Caki2 (cell line): ENCODE measurements at places on chromosomes 12 and 14. TPM values are rescaled to one million over a fixed set of nuclear protein-coding genes. Genes with fewer than 3 reads are reported as not detected.
A peak's percentile ranks its signal among the peaks of the same experiment; 100 is the strongest.

Gene PLXNC1
- 0.10 TPM in 1 of 2 replicates, not detected in the other for total RNA-seq

Gene PAPLN
- total RNA-seq: 11.6 and 21.2 TPM in 2 replicates

- DNase-seq: peak; percentile 17
These were observed 121.6 kb downstream of the GPR135 start for GRCh38 chr14:59343585-59343984.

Gene SLC24A4
- not detected in 2 replicates for total RNA-seq

DNA sequence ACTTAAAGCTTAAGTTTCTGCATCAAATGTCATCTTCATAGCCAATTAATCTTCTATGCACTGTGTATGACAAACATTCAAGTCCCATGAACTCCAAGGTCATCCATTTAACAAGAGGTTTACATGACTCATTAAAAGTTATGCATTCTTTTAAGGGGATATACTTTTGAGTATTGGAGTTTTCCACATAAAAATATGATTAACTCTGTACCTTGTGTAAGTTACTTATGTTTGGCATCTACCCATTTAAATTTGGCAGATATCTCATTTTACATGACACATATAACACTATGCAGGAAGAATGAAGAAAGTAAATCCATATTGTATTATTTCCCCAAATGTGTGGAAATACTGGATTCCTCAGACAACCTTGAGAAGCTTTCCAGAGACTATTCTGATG is 240.2 kb downstream of the PAX9 start:
- DNase-seq: no peak

GRCh38 chr14:24418492-24418873 is 11.0 kb downstream of the CBLN3 start:
- DNase-seq: no peak

Gene DACT1
- total RNA-seq: 0.20 TPM in 1 of 2 replicates, not detected in the other

DNA sequence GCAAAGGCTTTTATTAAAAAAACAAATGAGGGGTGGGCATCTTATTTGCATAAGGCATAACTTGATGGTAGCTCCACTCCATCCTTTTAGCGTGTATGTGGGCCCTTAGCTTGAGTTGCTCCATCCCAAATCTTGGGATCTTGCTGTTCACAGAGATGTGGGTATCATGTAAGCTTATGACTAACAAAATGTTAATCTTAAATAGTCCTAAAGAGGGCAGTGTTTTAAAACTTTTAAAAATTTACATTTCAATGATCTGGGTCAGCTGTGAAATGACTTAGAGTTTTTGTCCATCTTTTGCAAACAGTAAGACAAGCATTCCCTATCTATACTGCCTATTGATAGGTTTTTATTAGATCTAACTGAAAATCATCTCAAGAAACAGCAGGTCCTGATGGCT is 86.0 kb downstream of the SLCO1A2 start:
- peak; percentile 13 for DNase-seq

DNA sequence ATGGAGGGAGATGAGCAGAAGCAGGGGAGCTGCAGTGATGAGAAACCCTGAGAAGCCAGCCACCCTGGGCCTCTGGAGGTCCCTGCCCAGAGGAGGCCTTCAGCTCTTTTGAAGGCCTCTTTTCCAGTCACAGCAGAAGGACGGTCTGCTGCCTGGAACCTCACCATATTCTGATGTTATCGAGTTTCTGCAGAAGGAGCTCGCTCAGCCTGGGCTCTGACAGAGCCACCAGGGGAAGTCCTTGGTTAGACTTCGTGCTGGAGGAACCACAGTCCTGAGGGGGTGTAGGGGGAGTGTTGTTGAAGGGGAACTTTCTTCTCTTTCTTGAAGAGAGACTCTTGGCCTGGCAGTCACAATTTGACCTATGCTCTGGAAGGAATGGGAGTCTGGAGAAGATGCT is 25.1 kb upstream of the BATF start:
- DNase-seq: no peak

GRCh38 chr12:43148691-43149090 is 403.3 kb downstream of the ADAMTS20 start:
- DNase-seq: no peak

- DNase-seq: no peak
These were observed 23.5 kb downstream of the SDSL start for GRCh38 chr12:113445544-113446171.

DNA sequence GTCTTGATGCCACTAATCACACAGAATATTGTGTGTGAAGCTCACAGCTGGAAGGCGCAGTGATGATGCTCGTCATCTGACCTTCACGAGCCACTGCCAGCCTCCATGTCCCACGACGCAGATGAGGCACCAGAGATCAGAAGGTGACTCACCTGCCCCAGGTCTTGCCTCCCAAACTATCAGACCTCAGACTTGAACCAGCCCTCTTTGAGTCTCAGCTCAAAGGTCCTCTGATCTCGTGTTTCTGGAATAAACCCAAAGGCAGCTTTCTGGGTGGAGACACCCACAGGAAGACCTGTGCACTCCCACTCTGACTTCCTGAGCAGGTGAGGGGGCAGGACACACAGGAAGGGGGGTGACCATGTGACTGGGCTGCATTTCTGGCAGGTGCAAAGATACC is 19.6 kb upstream of the CHGA start:
- DNase-seq: no peak

DNA sequence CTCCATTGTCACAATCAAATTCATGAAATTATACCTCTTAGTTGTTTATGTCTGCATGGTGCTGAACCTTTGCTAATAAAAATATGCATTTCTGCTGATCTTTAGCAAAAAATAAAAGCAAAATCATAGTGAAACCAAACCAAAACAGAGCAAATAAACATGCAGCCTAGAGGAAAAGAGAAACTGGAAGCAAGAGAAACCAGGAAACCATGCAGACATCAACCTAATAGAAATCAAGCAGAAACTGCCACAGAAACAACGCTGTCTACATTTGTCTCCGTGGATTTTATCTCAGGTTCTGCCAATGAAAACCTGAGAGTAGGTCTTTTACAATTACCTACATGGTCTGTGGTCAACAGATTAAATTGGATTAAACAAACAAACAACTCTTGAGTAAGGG is 173.7 kb downstream of the SYT10 start:
- DNase-seq: no peak

GRCh38 chr12:102487226-102487625 is 6.9 kb upstream of the IGF1 start:
- DNase-seq: no peak

DNA sequence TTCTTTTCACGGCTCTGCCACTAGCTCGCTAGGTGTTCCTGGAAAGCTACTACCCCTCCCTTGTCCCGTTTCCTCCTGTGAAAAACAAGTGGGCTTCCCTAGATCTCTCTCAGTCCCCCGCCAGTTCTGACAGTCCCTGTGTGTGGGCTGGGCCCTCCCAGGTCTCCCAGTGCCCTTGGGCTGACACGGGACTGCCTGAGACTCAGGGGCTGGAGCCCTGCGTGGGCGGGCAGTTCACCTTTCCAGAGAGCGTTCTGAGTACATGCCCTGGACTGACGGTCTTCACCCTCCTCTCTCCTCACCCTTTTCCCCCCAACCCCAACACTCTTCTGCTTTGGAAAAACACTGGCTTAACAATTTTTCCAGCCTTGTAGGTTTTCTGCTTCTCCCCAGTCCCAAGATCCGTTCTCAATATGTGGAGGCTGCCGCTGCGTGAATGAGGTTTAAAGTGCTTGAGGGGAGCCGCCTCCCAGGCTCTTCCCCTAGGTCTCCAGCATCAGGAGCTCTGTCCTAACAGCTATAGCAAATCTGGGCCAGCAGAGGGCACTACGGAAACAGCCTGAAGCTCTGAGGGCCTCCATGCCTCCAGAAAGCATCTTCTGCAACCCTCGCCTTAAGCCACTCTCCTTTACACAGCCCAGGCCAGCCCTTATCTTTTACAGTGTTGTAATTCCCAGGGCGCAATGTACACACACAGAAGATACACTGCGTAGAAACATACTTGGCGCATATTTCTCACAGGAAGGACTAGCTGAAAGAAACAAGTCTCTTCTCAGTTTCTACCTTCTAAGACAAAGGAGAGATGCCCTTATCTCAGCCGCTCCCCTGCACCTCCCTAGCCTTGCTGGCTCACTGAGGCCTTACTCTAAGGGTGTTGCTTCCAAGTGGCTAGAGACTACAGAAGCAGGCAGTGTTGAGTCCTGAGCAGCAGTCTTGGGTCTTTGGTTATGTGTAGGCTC is 10.4 kb upstream of the DCD start:
- peak; percentile 23 for DNase-seq

Gene KCNH3
- 3.2 and 3.6 TPM in 2 replicates for total RNA-seq

- DNase-seq: no peak
These were observed 6.8 kb upstream of the TRAF3 start for GRCh38 chr14:102770147-102771123.

GRCh38 chr14:68349900-68350629 is 442.8 kb downstream of the ZFP36L1 start:
- DNase-seq: no peak

GRCh38 chr14:31881531-31882310 is 195.4 kb upstream of the ARHGAP5 start:
- DNase-seq: no peak

DNA sequence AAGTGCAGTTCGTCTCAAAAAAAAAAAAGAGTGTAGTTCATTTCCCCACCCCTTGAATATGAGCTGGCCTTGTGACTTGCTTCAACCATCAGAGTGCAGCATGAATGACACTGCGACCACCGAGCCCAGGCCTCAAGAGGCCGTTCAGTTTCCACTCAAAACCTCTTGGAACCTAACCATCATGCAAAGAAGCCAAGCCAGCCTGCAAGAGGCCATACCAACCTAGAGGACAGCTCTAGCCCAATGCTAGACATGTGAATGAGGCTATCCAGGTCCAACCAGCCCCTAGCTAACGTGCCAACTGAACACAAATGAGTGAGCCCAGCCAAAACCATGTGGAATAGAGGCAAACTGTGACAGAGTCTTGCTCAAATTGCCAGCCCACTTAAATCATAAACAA is 29.7 kb downstream of the R3HDM2 start:
- DNase-seq: no peak

- DNase-seq: no peak
These were observed 101.0 kb downstream of the DERA start for GRCh38 chr12:16012117-16012516.

DNA sequence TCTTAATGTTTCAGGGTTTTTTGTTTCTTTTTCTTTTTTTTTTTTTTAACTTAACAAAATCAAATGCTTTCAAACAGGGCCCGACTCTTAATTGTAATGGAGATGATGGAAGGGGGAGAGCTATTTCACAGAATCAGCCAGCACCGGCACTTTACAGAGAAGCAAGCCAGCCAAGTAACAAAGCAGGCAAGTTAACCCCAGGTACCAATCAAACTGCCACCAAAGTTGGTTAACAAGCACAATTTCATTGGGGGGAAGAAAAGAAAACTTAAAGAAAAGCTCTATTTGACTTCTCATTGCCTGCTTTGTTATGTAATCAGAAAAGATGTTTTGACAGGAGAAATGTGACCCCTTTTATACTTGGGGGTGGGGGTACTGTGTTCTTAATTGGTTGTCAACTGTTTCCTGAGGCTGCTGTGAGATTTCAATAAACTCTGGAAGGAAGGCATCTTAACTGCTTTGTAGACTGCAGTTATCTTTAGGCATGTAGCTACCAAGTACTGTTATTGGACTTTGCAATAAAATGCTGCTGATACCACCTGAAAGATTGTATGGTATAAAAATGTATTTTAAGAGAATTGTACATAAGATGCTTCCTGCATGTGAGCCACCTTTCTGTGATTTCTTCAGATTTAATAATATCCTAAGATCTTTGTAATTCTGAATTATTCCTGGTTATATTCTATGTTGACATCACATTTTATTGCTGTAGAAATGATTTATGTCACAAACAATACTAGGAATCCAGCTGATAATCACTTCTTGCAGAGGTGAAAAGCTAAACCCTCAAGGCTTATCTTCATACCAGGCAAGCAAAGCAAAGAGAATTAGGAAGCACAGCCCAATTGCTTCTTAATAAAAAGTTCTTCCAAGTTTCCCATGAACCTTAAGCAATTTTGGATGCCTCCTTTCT is 26.9 kb downstream of the MAPKAPK5 start:
- no peak for DNase-seq

Gene TAS2R42
- not detected in 2 replicates for total RNA-seq

DNA sequence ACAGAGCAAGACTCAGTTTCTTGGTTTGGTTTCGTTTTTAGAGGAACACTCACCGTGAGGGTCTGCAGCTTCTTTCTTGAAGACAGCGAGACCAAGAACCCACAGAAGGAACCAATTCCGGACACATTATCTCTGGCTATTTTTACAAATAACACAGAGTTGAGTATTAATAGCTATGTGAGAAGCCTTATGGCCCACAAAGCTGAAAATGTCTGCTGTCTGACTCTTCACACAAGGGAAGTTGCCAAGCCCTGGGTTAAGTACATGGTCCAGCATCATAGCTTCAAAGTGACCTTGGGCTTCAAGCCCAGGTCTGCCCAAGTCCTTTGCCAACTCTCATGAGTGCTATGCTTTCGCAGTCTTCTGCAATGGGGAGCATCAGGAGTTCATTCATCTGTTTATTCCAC is 2.6 kb upstream of the LGMN start:
- DNase-seq: no peak

- no peak for DNase-seq
These were observed 277.1 kb downstream of the DPF3 start for GRCh38 chr14:72616811-72617210.

GRCh38 chr14:101561145-101561896 is at the start of gene DIO3:
Gene DIO3 (plus strand): TSS chr14:101561495.
- peak; percentile 72 for DNase-seq

- DNase-seq: no peak
These were observed 381.8 kb downstream of the BTG1 start for GRCh38 chr12:91763654-91764370.

DNA sequence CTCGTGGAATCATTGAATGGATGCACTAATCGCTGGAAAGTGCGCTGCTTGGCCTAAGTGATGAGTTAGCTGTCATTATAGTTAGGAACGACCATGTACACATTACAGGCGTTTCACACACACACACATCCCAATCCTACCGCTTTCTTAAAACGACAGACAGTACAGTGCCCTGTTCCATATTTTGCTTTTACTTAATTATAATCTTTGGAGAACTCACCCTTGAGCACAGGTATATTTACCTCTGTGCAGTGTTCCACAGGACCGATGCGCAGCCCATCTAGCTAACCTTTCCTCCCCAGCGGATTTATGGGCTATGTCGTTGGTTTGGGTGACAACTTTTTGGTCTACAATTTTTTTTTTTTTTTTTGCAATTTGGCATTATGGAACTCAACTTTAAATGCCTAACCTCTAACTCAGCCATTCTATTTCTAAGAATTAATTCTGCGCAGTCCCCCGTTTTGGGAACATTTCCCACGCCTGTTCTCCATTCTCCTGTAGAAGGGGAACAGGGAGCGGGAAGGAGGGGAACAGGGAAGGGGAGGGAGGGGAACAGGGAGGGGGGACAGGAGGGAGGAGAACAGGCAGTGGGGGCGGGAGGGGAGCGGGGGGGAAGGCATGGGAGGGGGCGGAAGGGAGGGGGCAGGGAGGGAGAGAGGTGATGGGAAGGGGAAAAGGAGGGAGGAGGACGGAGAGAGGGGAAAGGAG is 663 bp upstream of the ULK1 start:
- no peak for DNase-seq

- no peak for DNase-seq
These were observed 48.1 kb upstream of the RIN3 start for GRCh38 chr14:92465353-92466055.

- DNase-seq: no peak
These were observed 85.6 kb downstream of the SLC2A13 start for GRCh38 chr12:40020261-40020691.

Gene PTPRB
- 2.8 and 3.2 TPM in 2 replicates for total RNA-seq
